AG10803 (cell line): ENCODE measurements at places on chromosomes 3 and 15.

DNA sequence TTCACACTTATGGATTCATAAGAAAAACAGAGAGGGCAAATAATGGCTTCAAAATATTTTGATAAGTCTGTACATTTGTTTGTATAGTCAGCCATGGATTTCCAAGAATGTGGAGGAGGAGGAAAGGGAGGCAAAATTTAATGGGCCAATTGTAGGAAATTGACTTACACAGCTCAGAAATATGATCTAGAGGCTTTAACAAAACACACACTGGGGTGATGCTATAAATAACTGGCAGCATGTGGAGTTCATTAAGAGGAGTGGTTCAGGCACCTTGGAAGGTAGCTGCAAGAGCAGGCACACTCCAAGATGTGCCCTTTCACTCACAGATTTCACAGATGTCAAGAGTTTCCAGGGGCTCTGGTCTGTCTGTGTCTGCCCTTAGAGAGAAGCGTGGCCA, 193.4 kb upstream of the RASGRP1 start:
- DNase-seq, result peak; percentile 89

DNA sequence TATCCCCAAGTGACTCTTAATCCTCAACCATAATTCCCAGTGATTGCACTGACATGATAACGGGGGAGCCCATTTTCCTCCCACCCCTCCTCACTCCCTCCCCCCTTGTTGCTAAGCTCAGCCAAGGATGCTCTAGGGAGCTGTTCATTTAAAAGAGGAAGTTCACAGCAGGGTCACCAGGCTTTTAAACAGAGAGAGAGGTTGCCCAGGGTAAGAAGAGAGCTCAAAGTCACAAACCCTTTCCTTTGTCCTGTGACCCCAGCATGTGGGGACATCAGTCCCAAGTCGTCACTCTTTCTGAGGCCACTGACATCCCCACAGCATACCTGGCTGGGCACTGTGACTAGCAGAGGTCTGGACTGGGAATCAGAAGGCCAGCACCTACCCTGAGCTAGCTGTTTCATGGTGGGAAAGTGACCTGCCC, 144.1 kb downstream of the RORA start:
- DNase-seq, result no peak

DNA sequence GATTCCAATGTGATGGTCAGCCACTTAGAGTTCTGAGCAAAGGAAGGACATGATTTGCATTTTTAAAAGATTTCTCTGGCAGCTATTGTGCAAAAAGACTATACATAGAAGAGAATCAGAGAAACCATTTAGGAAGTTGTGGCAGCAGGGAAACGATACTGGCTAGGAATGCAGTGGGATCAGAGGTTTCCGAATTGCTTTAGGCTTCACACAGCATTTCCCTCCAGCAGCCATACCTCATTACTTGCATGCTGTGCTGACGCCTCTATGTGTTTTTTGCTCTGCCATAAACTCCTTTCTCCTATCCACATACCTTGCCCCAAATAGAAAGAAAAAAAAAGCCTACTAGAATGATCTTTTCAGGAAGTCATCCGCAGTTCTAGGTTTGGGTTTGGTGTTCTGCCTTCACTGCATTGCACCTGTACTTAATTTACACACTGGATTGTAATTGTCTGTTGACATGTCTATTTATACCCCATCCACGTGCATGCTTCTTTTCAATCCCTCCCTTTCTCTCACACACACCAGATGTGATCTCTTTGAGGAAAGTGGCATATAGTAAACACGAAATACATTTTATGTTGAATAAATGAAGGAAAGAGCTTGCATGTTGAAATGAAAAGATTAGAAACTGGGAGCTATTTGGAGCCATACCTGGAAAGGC, 860.3 kb upstream of the SEMA6D start:
- DNase-seq, result peak; percentile 19

DNA sequence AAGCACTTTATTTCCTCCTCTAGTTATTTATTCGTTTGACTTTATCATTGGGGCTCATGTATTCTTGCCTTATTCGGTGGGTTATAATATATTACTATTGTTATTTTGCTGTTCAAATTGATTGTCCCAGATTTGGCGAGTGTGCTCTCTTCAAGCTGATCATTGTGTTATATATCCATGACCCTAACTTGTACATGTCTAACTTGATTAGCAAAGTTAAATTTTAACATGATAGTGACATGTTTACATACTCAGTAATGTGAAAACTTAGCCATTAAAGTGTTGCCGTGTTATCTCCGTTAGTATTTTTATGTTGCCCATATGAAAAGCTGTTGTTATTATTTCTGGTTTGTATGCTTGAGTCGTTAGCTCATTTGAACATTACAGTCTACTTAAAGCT, 327.9 kb downstream of the PTPRG start:
- DNase-seq, result no peak

GRCh38 chr15:77846360-77846759, 213.6 kb upstream of the LINGO1 start:
- DNase-seq, result peak; percentile 28

GRCh38 chr3:123984957-123985356, 7.0 kb downstream of the ROPN1 start:
- no peak for DNase-seq

DNA sequence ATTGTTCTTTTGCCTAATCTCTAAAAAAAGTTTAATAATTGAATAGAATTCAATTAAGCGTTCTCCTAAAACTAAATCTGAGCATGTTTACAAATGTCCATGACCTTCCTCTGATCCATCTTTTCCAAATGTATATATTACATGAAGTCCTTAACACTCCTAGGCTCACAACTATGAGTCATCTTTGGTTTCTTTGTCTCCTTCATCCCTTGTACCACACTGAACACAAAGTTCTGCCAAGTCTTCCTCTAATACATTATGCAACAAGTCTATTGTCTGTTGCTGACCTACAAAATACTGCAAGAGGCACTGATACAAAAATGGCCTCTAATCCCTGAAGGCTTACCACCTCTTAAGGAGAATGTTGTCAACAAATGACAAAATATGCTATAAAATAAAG, 550.2 kb downstream of the PYDC2 start:
- DNase-seq, result no peak
